Stimulated activated CD4-positive, alpha-beta T cell treated with anti-CD3 and anti-CD28 coated beads, TNF-alpha, amount 100 ng/mL, for 1 hour (primary cell): ENCODE measurements at places on chromosomes 2 and 18.

- no peak for DNase-seq
Observed at GRCh38 chr18:79982736-79983135, 5.6 kb downstream of the TXNL4A start.

DNA sequence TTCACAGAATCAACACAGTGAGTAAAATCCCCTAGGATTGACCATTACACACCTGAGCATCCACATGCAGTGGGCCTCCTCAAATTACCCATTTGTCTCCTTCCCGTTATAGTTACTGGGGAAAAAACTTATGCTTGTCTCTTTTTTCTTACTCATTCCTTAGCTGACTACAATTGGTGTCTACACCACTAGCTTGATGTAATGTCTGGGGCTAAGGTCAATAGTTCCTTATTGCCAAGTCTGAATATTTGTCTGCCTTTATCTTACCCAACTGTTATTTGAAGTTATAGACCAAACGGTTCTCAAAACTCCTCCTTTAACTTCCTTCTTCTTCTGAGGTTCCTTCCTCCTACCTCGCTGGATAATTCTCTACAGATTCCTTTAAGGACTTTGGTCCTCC is 41.9 kb upstream of the TMEM17 start:
- DNase-seq, result no peak

GRCh38 chr2:171244970-171245782 is 84.5 kb upstream of the TLK1 start:
- DNase-seq, result no peak

GRCh38 chr2:9972621-9973479 is 21.4 kb downstream of the GRHL1 start:
- no peak for DNase-seq

GRCh38 chr18:57664568-57665165 is 43.0 kb upstream of the NARS1 start:
- no peak for DNase-seq

- no peak for DNase-seq
Observed at GRCh38 chr18:12009581-12010140, 28.4 kb downstream of the IMPA2 start.

DNA sequence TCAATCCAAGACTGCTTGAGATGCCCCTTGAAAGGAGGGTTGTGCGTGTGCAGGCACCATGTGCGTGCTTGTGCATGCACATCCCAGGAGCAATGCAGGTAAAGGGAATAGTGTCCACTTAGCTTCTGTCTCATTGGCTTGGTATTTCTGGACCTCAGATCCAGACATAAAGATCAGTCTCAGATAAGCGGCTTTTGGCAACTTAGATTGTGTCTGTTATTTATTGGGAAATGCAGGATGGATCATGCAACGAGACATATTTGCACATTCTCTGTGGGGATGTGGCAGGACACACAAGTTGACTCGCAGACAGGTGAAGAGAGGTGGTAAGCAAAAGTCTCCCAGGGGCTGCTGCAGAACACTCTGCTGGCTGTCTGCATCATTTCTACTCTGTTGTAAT is 67.9 kb downstream of the SETBP1 start:
- no peak for DNase-seq

GRCh38 chr2:15173501-15173900 is 387.6 kb downstream of the NBAS start:
- no peak for DNase-seq

DNA sequence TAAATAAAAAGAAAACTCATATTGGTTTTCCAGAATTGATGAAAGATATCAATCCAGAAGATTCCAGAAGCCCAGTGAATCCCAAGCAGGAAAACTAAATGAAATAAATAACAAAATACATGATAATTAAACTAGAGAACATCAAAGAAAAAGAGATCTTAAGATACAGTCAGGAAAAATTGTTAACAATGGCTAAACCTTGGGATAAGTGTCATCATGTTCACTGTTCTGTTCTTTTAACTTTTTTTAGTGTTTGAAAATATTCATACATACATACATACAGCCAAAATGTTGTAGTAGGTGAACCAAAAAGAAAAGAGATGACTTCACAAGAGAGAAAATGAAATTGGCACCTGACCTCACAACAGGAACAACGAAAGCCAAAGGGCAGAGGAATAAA is 72.2 kb upstream of the MYCN start:
- no peak for DNase-seq

DNA sequence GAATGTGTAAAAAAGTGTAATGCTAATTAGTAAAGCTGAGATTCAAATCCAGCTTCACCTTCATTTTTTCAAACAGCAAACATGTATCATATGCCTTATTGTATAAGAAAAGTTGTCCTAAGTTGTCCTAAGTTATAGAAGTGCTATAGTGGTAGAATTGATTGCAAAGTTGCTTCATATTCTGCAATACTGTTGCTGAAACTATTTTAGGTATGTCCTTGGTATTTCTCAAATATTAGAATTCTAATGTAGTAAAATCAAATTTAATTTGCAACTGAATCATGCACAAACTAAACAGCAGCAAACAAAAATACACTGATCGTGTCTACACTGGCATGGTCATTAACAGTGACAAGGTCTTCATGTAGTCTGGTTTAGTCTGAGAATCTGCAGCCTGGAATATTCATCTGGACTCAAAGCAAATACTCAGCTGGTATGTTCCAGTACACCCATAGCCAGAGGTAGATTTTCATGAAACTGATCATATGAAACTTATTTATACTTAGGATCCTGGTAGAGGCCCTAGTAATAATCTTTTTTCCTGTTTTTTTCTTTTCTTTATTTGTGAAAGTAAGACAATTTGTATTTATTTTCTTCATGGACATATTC is 555.6 kb upstream of the ZEB2 start:
- DNase-seq, result no peak

GRCh38 chr2:131042148-131042775 is 51.0 kb downstream of the FAM168B start:
- no peak for DNase-seq

DNA sequence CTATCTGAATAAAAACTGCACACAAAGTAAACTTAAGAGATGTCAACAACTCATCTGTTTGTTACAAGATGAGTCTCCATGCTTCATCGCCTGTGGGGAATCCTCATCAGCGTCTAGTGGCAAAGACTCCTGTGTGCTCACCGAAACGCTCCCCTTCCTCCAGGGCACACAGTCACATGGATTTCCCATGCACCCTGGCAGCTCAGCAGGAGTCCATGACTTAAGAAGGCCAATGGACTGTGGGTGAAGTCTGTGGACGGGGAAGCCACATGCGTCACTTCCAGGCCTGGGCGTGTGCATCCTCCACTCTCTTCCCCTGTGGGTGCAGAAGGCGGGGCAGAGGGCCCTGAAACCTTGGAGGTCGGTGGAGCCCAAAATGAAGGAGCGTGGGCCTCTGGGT is 41.1 kb downstream of the ID2 start:
- no peak for DNase-seq

GRCh38 chr18:60838677-60839076 is 466.1 kb upstream of the MC4R start:
- DNase-seq, result no peak

DNA sequence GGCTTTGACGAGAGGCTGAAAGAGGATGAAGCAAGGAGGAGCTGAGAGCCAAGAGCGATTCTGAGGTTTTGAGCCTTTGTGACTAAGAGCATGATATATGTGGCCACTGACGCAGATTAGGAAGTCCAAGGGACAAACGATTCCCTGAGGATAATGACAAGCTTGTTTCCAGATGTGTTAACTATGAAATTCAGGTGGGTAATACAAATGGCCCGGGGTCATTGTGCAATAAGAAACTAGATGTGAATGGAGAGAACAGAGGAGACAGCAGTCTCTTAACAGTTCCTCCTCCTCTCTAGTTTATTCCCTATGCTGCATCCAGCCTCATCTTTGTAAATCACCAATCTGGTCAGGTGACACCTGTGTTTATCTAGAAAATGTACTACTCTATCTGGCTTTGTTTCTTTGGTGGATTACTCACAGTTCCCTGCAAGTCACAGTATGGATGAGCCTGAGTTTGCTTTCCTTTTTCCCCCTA is 84.2 kb downstream of the SOCS6 start:
- DNase-seq, result no peak

- no peak for DNase-seq
Observed at GRCh38 chr2:179518830-179519229, 254.2 kb upstream of the SESTD1 start.

DNA sequence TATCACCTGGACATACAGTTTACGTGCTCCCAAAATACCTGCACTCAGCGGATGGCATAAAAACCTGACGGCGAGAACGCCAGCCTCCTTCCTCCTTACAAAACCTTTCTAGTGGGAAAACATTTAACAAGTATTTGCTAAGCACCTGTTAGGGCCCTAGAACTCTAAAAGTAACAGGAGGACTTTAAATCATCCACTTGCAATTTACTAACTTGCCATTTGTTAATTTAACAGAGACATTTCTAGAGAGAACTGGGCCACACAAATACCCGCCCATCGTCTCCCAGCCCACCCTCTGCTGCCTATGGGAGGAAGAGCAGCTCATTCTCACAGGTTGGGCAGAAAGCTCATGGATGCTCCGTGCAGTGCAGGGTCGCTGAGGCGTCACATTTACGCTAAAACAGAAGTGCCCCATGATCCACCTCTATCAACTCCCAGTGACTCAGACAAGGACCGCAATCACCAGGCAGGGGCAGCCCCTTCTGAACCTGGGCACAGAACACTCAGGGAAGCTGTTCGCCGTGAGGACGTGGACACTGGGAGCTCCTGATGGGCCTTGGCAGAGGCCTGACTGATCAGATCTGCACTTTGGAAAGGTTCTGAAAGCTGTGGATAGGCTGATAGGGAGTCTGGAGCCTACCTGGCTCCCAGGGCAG is 106.9 kb downstream of the HDAC4 start:
- DNase-seq, result no peak

DNA sequence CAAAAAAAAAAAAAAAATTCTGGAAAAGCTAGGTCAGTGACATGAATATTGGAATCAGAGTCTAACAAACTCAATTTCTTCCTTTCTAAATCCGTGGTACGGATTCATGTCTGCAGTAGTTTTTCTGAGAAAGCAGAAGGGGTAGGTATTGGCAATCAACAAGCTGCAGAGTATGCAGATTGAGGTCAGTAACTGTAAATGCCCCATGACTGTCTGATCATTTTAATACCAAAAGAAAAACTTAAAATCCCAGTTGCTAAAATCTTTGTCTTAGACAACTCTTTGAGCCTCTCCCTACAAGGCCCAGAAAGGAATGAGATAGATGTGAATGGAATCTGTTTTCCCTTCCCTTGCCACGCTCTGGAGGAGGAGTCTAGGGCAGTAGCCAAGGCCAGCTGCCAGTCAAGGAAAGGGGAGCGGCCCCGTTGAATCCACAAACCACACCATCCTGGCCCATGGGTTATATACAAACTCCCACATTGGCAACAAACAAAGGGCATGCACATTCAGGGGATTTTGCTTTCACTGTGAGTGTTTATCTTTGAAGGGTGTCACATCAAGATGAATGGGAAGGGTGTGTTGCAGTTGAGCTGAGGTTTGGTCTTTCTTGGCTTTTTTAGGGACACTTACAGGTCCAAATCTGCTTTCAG is 6.1 kb upstream of the CASP8 start:
- DNase-seq, result no peak

GRCh38 chr2:38298539-38298938 is 78.5 kb downstream of the ATL2 start:
- no peak for DNase-seq

DNA sequence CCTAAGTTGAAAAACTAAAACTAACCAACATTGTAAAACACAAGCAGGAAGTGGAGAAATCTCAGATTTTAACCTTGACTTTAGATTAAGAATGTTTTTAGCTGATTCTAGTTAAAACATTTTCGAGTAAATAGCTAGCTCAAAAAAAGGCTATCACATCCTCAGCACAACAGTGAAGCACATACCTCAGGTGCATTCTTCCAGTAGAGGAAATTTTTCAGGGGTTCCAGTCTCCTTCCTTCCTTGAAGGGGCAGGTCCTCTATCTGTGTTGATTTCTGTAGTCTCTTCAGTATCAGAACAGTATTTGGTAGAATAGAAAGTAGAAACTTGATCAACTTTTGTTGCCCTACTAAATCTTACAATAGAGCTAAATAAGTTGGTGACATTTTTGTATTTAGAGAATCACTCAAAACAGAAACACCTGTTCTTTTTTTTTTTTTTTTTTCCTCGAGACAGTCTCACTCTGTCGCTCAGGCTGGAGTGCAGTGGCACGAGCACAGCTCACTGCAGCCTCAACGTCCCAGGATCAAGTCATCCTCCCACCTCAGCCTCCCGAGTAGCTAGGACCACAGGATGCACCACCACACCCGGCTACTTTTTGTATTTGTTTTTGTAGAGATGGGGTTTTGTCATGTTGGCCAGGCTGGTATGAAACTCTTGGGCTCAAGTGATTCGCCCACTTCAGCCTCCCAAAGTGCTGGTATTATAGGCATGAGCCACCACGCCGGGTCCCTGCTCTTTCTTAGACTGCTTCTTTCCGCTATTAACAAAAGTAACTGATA is 6.9 kb upstream of the GPR155 start:
- DNase-seq, result no peak

DNA sequence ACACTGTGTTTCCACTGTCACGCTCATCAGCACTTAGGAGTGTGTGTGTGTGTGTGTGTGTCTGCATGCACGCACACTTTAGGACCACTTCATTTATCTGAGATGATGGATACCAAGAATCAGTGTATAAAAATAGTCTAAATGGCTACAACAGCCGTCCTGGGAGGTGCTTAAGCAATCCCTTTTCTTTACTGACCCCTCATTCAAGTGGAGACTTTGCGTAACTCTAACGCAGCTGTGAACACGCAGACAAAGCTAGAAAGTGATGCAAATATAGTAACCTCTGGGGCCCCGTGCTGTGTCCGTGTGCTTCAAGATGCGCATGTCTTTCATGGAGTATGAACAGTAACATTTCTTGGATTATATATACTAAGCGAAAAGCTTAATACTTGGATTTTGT is 40.4 kb upstream of the RBM44 start:
- no peak for DNase-seq

DNA sequence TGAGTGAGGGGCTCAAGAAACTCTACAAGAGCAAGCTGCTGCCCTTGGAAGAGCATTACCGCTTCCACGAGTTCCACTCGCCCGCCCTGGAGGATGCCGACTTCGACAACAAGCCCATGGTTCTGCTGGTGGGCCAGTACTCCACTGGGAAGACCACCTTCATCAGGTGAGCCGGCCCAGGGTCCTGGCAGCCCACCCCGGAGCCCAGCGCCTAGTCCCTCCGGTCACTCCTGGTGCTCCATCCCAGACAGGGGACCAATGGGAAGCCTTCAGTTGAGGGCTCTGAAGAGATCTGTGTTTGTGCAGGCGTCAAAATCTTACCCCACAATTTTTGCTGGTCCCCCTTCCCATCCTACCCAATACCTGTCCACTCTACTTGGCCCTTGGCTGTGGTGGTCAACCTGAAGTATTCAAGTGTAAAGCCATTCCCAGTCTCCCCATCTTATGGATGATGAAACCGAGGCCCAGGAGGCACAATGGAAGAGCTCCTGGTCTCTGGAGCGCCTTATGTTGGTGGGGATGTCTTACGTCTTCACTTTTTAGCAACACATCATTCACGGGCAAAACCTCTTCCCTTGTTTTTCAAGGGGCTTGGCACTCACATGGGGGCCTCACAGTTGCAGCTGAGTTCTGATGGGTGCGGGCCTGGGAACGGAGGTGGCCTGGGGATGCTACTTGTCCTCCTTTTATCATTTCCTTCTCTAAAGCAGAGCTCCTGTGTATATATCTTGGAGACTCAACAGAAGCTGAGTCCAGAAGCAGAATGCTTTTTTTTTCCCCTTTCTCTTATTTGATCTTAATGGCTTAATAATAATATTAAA is 941 bp downstream of the EHD3 start:
- no peak for DNase-seq

GRCh38 chr18:62766266-62766665 is 50.9 kb downstream of the PHLPP1 start:
- no peak for DNase-seq
